H54 (cell line): ENCODE measurements at places on chromosomes 16 and 17.
A peak's percentile ranks its signal among the peaks of the same experiment; 100 is the strongest.

GRCh38 chr16:30660424-30661261 lies 2.4 kb downstream of the FBRS start:
- no peak for DNase-seq

- no peak for DNase-seq
Measured at GRCh38 chr17:65055280-65055707, 1.2 kb downstream of the GNA13 start.

DNA sequence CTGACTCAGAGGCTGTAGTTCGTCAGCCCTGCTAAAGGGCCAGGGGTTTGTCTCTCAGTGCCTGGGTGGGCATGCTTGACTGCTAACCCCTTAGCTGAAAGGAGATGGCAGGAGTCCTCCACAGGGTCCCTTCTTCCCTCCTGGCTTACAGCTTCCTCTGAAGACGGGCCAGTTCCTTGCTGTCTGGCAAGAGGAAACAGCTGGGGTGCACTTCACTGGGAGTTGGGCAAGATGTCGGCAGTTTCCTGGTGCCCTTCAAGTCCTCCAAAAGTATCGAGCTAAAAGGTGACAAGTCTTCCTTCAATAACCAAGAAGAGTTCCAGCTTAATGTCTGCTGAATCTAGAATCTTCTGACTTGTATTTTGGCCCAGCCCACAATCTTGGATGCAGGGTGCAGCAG lies 23.4 kb downstream of the NUP85 start:
- no peak for DNase-seq

- no peak for DNase-seq
Measured at GRCh38 chr17:42514279-42514678, 21.8 kb upstream of the NAGLU start.

- DNase-seq: no peak
Measured at GRCh38 chr17:27669850-27670249, 38.9 kb downstream of the LGALS9 start.

GRCh38 chr16:35748621-35749252 lies 2289.3 kb downstream of the TP53TG3F start:
- DNase-seq: no peak

DNA sequence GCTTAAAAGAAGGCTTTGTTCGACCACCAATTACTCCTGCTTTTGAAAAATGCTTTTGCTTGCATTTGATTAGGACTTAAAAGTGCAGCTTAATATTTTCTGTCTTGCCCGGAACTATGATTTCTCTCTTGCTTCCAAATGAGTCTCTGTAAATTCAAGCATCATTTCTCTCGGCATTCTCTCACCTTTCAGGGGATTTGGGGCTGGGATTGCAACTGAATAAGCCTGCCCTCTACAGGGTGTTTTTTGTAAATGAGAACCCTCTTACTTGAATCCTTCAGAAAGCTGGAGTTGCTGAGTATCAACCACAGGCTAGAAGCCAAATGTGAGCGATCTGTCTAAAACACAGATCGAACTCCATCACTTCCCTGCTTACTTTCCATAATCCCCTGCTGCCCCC lies 234.6 kb downstream of the TMEM114 start:
- DNase-seq: no peak

GRCh38 chr16:71670537-71670936 lies 44.6 kb downstream of the MARVELD3 start:
- DNase-seq: no peak

- no peak for DNase-seq
Measured at GRCh38 chr16:87874639-87875427, 5.5 kb upstream of the SLC7A5 start.

- peak; percentile 61 for DNase-seq
Measured at GRCh38 chr17:40219594-40220338, 662 bp downstream of the WIPF2 start.

DNA sequence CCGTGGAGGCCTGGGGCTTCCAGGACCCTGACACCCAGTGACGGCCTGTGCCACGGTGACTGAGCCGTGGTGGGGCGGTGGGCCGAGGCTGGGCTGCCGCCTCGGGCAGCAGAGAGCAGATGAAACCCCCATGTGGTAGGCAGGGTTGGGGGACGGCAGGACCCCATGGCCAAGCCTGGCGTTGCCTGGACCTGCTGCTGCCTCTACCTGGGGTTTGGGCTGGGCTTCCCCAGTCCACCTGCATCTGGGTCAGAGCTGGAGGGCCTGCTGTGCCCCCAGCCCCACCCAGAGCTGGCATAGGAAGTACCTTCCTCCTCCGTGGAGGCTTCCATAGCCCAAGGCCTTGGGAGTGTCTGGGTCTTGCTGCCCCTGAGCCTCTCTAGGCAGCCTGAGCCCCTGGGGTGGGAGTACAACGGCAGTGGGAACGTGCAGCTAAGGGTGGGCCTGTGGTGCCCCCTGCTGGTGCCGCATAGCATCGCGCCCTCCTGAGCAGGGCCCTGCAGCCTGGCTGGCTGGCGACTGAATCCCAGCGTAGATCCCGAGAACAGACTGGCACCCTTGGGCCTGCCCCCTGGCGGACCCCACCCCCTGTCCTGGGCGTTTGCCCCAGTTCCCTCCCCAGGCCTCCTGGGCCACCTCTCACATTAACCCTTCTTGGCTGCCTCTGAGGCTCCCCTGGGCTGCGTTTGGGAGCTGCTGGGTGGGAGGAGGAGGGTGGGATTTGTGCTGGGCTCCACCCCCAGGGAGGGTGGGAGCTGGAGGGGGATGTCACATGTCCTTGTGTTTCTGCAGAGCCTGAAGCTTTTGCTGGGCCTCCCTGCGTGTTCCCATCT lies 12.6 kb upstream of the ATP6V0C start:
- DNase-seq: peak; percentile 87

GRCh38 chr17:46002311-46002972 lies 3.4 kb downstream of the STH start:
- DNase-seq: peak; percentile 81
